ENCODE measurements at places on chromosomes 16 and 17. TPM values are rescaled to one million over a fixed set of nuclear protein-coding genes. Genes with fewer than 3 reads are reported as not detected.

The MPO gene
- total RNA-seq, result not detected

GRCh38 chr16:83270061-83270460, 537.7 kb upstream of the HSBP1 start:
- no peaks in the 10 kb centered on the region for H3K4me1 ChIP-seq
- no peak for DNase-seq
- H3K36me3 ChIP-seq, result no peaks in the 10 kb centered on the region
- no peak overlapping the region for H3K4me3 ChIP-seq

GRCh38 chr17:57604771-57605674, 140.1 kb downstream of the CCDC182 start:
- peaks cover 46% of the 10 kb centered on the region for H3K4me1 ChIP-seq
- H3K27me3 ChIP-seq, result no peaks in the 10 kb centered on the region
- H3K27ac ChIP-seq, result peak overlapping the region; percentile 79
- H3K36me3 ChIP-seq, result no peaks in the 10 kb centered on the region
- DNase-seq, result no peak
- H3K4me3 ChIP-seq, result no peak overlapping the region

GRCh38 chr17:75845058-75845711, 981 bp upstream of the UNC13D start:
- H3K27me3 ChIP-seq, result no peaks in the 10 kb centered on the region
- H3K36me3 ChIP-seq, result peaks cover 3% of the 10 kb centered on the region
- H3K4me1 ChIP-seq, result peaks cover 9% of the 10 kb centered on the region
- peak; percentile 66 for DNase-seq

The CCL1 gene
- total RNA-seq, result not detected

- H3K4me3 ChIP-seq, result peak overlapping the region; percentile 84
- H3K4me1 ChIP-seq, result peaks cover 14% of the 10 kb centered on the region
- no peaks in the 10 kb centered on the region for H3K36me3 ChIP-seq
- DNase-seq, result no peak
These were observed 578 bp downstream of the RAC3 start for GRCh38 chr17:82031885-82032627.
